Mesendoderm (in vitro differentiated cells): ENCODE measurements at places on chromosomes 2 and 18.
A peak's percentile ranks its signal among the peaks of the same experiment; 100 is the strongest.

DNA sequence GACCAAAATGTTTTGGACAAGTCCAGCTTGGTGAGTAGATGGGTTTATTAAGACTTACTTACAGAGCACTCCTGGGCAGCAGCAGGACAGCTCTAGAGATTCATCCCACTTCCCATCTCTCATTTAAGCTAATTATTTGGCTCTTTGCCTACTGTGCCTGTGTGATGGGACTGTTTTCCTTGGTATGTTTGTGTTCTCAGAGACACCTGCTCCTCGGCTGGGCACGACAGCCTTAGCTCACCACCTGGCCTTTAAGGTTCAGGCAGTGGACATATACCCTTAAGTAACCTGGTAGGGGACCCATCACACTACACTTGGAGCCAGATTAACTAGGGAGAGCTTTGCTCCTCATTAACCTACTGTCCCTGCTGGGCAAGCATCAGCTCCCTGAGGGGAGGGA, 41.7 kb upstream of the EFEMP1 start:
- DNase-seq = peak; percentile 14

- peak; percentile 48 for DNase-seq
These were observed 9.1 kb downstream of the SP9 start for GRCh38 chr2:174343623-174344455.

GRCh38 chr18:29711932-29712331, 1330.6 kb downstream of the DSC3 start:
- peak; percentile 7 for DNase-seq

GRCh38 chr18:10391506-10391905, 62.9 kb upstream of the APCDD1 start:
- no peak for DNase-seq

- DNase-seq = no peak
These were observed 67.5 kb downstream of the PLCL1 start for GRCh38 chr2:197871780-197872456.

DNA sequence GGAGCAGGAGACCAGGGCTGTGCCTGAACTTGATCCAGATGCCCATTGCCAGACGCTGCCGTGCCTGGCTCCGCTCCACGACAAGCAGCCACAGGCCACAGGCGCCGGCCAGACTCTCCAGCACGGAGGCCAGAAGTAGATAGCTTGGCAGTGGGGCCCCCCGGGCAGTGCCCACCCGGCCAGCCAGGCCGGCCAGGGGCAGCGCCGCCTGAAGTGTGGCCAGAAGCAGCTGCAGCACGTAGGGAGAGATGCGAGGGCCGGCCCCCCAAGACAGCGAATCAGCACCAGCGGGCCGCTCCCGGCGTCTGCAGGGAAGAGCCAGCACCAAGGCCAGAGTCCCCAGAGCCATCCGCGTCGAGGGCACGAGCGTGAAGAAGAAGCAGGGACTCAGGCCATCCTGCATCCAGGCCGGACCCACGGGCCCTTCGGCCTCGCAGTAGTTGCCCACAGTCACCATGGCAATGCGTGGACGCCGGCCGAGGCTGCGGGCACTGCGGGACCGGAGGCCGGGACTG, 484 bp downstream of the ABCB6 start:
- DNase-seq = peak; percentile 91

DNA sequence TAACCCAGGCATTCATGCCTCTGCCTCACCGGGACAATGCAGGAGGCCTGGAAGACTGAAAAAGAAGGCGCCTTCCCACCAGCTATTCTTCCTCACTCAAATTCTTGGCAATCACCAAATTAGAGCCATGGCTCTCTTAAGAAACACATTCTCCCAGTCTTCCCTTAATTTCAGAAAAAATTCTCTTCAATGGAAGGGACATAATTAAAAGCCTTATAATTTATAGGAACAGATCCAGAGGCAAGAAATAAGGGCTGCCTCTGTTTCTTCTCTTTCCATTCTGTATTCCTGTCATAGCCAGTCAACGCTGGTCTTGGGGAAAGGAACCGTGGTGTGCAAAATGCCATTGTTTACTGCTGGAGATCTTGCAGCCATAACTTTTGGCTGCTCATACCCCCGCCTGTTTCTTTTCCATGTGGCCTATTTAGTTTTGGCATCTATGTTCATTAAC, 32.8 kb downstream of the DTNA start:
- DNase-seq = no peak

- no peak for DNase-seq
These were observed 81.4 kb upstream of the LPIN2 start for GRCh38 chr18:3094338-3094684.

DNA sequence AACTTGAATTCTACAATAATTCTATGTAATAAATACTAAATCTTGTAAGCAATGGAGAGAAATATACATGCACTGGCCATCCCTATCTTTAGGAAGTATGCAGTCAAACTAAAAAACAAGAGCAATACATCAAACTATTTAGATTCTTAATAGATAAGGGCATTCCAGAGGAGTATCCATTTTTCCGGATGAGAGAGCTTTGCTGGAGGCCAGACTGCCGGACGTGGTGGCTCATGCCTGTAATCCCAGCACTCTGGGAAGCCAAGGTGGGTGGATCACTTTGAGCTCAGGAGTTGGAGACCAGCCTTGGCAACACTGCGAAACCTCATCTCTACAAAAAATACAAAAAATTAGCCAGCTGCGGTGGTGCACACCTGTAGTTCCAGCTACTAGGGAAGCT, 60.8 kb downstream of the KIF5C start:
- no peak for DNase-seq

- DNase-seq = no peak
These were observed 120.3 kb downstream of the TGFA start for GRCh38 chr2:70433315-70433714.

DNA sequence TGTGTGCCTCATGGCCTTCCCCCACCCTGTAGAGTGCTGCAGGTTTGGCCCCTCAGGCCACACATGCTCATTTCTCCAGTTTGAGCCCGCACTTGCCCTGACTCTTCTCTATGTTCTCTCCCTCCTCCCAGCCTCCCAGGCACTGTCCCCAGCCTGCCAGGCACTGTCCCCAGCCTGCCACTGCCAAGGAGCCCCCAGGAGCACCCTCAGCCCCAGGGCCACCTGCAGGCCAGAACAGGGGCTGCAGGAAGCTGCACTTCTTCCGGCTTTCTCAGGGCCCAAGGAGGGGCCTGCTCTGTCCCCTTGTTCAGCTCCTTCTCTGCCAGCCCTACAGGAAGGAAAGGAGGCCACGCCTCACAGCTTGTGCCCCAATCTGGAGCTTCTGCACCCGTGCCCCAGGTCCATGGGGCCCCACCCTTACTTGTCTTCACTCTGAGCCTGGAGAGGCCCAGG, 31.6 kb downstream of the CYP26B1 start:
- peak; percentile 80 for DNase-seq

- no peak for DNase-seq
These were observed 7.3 kb upstream of the VAPA start for GRCh38 chr18:9906481-9906880.

DNA sequence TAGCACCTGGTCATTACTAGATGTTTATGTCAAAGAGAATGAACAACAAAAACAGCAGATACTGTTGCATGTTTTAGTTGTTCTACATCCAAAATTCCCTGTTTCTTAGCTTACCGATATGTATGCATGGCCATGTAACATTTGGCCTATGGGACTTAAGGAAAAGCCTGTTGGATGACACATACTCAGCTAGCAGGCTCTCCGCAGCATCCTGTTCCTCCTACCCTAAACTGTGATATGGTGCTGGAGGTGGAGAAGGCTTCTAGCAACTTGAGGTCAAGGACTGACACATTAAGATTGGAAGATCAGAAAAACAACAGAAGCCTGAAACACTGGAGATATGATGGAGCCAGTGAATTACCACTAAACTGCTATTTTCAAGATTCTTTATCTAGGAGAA, 537.8 kb downstream of the LRRTM4 start:
- peak; percentile 85 for DNase-seq

DNA sequence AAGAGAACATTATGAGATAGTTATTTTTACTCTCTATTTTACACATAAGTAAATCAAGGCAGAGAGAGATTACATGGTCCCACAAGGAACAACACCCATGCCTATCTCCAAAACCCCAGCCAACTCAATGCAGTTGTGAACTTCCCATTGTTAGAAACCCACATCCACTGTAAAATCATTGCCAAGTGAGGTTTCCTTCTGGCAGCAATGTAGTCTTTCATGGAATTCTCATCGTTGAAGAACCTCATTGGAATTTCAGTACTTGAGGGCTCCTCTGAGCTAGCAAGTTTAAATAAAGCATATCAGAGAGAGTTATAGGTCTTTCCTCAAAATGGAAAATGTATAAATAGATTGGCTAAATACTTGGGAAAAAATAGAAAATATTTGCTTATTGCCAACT, 105.2 kb downstream of the RAD51AP2 start:
- no peak for DNase-seq

DNA sequence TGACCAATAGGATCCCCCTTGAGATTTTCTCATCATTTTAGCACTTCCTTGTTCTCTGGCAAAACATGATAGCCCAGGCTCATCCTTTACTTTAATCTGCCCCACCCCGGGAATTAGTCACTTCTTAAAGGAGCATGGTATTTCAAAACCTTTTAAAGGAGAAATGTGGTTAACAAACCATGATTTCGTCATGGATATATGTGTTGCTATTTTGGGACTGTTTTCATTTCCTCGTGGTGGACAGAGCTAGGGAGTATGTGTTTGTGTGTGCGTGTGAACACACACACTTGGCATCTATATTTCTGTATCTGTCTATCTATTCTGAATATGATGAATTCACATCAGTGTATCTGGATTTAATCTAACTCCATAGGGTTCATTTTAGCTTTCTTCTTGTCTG, 128.1 kb downstream of the BIRC6 start:
- DNase-seq = no peak

GRCh38 chr2:142300517-142300916, 169.7 kb upstream of the LRP1B start:
- no peak for DNase-seq

DNA sequence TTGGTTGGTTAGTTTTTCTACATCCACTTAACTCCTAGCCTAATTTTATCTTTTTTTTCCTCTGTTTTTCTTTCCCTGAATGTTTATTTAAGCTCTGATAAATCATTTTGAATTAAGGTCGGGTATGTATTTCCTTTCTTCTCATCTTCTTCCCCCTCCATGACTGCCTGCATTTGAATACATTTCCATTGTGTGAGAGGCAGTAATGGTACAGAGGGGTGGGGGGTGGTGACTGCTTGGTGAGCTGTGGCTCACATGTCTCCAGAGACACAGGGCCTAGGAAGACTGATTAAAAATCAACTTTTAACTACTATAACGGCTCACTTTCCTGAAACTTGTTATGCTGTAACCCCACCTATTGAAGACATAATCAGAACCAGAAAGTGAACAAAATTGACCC, 58.0 kb downstream of the NEDD4L start:
- DNase-seq = no peak

DNA sequence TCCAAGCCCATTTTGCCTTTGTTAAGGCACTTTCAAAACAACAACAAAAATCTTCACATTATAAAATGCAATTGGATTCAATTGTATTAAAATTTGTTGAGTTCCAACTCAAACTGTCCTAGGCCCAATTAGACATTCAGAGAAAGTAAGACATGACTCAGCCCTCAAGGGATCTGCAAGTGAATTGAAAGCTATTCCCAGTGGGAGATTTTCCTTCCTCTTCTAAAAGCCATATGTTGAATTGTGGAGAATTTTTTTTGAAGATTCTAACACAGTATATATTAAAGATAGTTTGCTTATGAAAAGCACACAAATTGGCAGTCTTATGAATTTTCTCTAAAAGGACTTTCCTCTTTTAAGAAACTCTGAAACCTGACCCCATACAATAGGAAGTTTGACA, 268.0 kb upstream of the PARD3B start:
- DNase-seq = no peak

- DNase-seq = no peak
These were observed 207.0 kb upstream of the CCDC68 start for GRCh38 chr18:55166260-55166598.

DNA sequence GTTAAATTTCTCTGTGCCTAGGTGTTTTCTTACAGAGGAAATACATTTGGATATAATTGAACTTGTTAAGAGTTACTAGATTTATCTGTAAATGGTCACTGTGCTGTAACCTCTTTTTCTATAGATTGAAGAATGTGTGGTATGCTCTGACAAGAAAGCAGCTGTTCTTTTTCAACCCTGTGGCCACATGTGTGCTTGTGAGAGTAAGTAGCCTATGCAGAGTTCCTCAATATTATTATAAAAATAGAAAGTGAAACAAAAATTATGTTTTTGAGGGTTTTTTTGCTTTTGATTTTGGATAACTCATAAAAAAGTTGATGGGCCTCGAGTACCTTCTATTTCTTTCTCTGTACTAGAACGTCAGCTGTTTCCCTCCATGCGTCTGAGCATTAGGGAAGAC, 112.4 kb downstream of the MIB1 start:
- DNase-seq = peak; percentile 29

DNA sequence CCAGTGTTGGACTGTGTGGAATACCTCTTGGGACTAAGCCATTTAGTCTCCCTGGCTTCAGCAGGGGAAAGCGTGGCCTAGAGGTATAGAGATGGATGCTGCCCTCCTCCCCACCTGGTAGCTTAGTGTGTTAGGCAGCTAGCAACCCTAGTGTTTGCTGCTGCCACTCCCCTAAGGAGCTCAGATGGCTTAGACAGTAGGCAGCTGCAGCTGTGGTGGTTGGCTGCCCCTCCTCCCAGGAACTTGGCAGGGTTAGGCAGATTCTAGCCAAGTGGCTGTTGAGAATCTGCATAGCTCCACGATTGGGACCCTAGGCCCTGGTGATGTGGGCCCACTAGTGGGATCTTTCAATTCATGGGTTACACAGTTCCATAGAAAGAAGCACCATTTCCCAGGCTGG, 550.4 kb upstream of the CHAC2 start:
- no peak for DNase-seq

- peak; percentile 92 for DNase-seq
These were observed 109.8 kb upstream of the ALK start for GRCh38 chr2:30031184-30031583.

- DNase-seq = no peak
These were observed 24.7 kb upstream of the CCBE1 start for GRCh38 chr18:59721931-59722330.

- no peak for DNase-seq
These were observed 4.6 kb upstream of the KLF11 start for GRCh38 chr2:10038716-10039115.

DNA sequence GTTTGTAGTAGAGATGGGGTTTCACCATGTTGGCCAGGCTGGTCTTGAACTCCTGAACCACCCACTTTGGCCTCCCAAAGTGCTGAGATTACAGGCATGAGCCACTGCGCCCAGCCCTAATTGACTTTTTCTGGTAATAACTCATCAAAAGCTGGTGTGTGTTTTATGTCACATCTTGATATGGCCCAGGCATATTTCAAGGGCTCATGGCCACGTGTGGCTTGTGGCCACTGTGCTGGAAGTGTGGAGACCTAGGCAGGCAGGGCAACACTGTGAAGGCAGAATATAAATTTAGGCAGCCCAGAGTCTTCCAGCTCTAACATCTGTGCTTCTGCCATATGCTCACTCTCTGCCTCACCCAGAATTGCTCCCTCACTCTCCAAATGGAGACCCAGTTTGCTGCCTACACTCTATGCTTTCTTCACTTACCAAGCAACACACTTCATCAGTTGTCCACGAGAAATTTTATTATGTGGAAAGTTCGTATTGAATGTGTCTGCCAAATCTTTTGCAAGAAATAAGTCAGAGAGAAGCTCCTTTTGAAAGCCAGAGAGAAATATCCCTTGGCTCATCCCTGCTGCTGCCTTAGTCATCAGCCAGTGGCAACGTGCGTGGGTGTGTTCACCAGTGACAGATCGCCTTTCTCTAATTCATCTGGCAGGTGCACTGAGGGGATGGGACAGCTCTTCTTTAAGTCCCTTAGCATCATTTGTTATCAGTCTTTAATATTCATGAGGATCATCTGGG, 129.4 kb upstream of the CXCR4 start:
- DNase-seq = no peak

- DNase-seq = no peak
These were observed 811.8 kb upstream of the ACVR2A start for GRCh38 chr2:147033044-147033443.

- DNase-seq = peak; percentile 42
These were observed 223.6 kb upstream of the EPAS1 start for GRCh38 chr2:46073540-46074046.
